Activated CD4-positive, alpha-beta T cell treated with anti-CD3 and anti-CD28 coated beads, Interleukin-10, Interleukin-2, amounts not matched to agents 100 ng/mL and 50 ng/mL, durations not matched to agents 16 hours and 8 hours (primary cell): ENCODE measurements at places on chromosomes 7 and 10.
A peak's percentile ranks its signal among the peaks of the same experiment; 100 is the strongest.

GRCh38 chr7:30731581-30731980 is 20.4 kb upstream of the INMT start:
- DNase-seq = no peak

- no peak for DNase-seq
These were observed 149.1 kb downstream of the CPED1 start for GRCh38 chr7:121137580-121137979.

DNA sequence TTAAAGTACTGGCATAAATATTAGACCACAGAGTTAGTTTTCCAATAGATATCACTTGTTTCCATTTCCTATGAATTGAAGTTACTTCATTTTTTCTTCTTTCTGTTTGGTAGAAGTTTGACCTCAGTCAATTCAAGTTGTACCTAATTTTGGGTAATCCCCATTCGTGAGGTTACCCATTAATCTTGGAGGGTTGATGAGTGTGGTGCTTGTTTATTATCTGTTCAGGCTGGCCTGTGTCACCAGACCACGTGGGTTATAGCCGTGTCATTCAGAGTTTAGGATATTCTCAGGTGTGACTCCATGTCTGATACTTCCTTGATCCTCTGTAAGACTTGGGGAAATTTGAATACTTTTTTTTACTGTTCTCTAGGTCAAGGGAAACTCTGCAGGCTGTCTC is 133.9 kb upstream of the TPK1 start:
- no peak for DNase-seq

- DNase-seq = no peak
These were observed 8.5 kb upstream of the MAP3K8 start for GRCh38 chr10:30425336-30426075.

- DNase-seq = peak; percentile 32
These were observed 86.7 kb downstream of the MDFIC start for GRCh38 chr7:115008465-115009114.

- no peak for DNase-seq
These were observed 111.1 kb upstream of the AFAP1L2 start for GRCh38 chr10:114515298-114515914.

DNA sequence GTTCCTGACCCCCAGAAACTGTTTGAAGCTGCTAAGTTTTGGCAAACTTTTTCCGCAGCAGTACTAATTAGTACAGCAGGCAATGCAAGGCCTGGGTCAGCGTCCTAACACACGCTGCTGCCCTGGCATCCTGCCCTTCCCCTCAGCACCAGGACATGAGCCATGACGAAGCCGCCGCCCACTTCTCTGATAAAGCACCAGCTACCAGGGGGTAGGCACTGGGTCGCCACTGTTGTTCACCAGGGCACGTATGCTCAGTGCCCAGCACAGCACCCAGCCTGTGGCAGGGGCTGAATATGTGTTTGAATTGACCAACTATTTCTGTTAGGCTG is 59.5 kb downstream of the CHST15 start:
- no peak for DNase-seq

- DNase-seq = no peak
These were observed 145.6 kb downstream of the MGMT start for GRCh38 chr10:129612481-129613109.

- no peak for DNase-seq
These were observed 85.4 kb downstream of the NEURL1 start for GRCh38 chr10:103578782-103579382.

DNA sequence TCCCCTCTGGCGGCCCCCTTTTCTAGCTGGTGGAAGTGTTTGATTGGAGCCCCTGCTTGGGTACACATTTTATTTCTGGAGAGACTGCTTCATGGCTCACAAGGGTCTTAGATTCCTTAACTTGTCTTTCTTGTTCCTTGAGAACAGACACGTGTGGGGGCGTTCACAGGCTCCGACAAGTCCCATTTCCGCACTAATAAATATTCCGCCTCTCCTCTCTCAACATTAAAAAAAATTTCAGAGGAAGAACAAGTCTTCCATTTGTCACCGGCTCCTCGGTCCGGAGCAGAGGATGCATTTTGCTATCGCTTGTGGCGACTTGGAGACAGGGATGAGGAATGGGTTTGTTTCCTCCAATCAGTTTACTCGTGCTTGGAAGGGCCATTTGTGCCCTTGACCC is 134.0 kb upstream of the PODXL start:
- DNase-seq = no peak

DNA sequence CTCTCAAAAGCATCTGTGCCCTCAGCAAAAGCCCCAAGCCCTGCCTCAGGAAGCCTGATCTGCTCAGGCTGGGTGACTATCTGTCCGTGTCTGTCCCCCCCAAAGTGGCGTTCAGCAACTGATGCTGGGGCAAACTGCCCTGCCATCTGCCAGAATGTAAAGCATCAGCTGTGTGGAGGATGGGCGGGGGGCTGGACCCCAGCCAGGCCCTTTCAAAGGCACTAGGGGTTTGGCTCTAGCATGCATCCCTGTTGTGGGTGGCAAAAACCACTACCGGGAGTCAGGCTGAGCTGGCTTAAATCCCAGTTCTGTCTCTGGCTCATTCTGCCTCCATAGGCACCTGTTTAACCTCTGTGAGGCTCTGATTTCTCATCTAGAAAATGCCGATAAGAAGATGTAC is 35.5 kb downstream of the GPRIN2 start:
- no peak for DNase-seq

DNA sequence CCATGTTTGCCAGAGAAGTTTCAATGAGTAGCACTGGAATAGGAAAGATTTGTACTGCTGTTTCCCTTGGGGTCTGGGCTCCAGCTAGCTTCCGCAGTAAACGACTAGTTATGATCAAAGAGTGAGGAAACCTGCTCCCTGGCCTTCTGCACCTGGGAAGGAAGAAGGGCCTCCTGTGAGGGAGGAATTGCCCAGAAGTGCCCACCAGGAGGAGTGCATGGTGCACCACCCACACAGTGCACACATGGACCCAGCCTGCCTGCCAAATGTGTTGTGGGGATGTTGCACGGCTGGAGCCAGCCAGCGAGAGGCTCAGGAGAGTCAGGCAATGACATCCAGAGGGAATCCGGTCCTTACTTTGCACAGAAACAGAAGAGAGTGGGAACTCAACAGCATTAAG is 27.0 kb upstream of the FAM107B start:
- no peak for DNase-seq
